ENCODE measurements at places on chromosomes 5 and 9.

DNA sequence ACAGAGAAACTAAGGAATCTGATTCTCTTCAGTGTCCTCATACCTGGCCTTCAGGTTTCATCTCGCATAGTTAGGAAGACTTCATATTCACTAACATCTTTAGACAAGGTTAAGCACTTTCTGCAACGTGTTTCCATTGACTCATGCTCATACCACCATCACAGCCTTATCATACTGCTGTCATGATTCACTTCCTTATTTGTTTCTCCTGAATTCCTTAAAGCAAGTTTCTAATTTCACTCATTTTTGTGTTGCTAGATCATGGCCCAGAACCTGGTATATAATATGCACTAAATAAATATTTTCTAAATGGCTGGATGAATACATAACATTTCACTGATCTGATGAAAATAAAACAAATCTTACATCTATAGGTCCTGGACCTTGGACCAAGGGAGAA lies 472.9 kb downstream of the PRELID2 start:
- DNase-seq, result peak; percentile 95

GRCh38 chr9:78860801-78861475 lies 564.0 kb downstream of the PSAT1 start:
- peak; percentile 85 for DNase-seq

GRCh38 chr5:10828241-10828640 lies 67.2 kb upstream of the DAP start:
- DNase-seq, result peak; percentile 52

DNA sequence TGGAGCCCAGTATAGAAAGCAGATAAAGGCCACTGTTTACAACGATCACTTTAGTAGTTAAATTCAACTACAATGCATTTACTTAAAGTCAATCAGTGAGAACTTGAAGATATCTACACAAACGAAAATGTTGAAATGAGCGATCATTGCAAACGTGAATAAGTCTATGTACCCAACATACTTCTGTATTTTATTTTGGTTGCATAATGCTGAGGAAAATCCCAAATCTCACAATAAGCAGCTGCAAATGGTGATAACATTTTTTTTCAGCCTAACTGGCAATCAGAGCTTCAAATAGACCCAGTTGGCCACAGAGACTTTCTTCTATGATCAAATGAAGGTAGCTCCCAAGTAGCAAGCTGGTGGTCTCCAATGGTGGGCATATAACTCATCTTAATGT lies 32.1 kb downstream of the PDGFRB start:
- DNase-seq, result no peak

DNA sequence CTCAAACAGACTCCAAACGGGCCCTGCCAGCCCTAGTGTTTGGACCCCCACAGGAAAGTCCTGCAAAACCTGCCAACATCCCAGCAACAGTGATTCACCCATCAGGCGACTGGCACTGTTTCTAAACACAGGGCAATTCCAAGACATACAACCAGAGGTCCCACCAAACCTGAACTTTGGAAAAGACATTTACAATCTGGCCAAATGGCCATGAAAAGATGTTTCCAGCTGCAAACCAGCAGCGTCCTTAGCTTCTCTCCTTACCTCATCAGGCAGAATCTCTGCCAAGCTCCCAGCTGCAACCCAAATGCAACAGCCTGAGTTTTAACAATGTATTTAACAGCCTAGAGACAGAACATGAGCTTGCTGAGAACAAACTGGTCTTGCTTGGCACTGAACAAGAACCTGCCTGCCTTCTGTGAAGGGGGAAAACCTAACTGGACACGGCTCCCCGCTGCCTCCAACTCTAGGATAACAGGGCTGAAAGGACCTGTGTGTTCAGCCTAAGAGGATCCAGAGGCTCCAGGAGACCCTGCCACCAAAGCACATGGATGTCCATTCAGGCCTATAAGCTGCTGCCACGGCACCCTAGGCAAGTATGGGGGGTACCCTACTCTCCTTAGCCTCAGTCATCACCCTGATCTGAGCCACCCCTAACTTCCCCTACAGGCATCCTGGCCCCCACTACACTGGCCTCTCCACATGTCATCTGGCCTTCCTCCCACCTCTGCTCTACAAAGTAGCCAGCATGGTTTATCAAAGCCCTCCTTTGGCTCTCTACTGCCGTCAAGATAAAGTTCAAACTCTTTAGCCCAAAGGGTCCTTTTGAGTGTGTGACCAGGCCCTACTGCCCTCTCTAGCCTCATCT lies 5.6 kb downstream of the P4HA2 start:
- DNase-seq, result peak; percentile 97

DNA sequence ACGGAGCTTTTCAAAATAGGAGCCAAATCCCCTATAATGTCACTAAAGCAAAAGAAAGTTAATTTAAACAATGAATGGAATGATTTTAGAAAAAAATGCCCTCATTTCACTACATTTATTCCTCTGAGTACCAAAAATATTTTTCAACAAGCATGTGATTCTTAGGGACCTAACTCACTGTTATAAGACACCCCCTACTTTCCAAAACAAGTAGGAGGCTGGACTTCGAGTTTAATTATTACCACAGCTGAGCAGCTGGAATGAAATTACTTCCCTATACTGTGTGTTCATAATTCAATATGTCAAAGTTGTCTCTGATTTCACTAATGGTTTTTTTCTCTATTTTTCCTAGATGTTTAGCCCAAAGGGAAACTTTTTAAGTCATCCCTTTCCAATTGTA lies 61.6 kb downstream of the SAXO1 start:
- no peak for DNase-seq

DNA sequence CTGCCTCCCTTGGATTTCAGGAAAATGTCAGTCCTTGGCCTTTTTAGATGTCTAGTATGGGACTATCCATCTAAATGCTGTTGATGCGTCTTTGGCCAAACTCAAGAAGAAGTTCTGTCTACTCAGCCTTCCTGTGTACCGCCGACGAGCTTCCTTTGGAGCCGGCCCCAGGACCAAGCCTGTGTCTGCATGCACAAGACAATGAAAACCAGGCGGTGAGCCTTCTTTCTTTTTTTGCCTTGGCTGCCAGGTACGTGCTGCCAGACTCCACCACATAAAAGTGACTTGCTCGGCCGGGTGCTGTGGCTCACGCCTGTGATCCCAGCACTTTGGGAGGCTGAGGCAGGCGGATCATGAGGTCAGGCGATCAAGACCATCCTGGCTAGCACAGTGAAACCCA lies 6.0 kb upstream of the NEURL1B start:
- no peak for DNase-seq

DNA sequence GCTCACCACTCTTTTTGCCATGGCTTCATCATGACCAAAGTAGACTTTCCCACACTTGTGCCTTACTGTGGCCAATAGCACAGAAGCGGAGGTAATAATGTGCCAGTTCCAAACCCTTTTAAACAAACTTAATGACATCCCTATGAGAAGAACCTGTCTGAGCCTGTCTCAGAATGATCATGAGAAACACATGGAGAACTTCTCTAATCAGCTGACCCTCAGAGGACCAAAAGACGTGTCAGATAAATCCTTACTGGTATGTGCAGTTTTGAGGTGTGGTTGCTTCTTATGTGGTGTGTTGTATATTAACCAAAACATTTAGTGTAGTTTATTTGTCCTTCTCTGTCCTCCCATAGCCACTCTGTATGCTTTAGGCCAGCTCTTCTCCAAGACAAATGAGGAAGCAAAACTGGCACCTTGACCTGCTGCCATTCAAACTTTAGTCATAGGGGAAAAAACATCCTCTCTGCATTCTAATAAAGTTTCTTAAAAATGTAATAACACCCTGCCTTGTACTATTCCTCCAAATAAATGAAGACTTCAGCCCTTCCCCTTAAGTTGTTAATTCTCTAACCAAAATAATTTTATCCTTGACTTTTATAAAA lies 168.9 kb downstream of the MUSK start:
- no peak for DNase-seq

- no peak for DNase-seq
Observed at GRCh38 chr9:95666785-95667155, 150.0 kb upstream of the PTCH1 start.

GRCh38 chr9:128633057-128633456 lies 23.6 kb downstream of the DYNC2I2 start:
- no peak for DNase-seq

DNA sequence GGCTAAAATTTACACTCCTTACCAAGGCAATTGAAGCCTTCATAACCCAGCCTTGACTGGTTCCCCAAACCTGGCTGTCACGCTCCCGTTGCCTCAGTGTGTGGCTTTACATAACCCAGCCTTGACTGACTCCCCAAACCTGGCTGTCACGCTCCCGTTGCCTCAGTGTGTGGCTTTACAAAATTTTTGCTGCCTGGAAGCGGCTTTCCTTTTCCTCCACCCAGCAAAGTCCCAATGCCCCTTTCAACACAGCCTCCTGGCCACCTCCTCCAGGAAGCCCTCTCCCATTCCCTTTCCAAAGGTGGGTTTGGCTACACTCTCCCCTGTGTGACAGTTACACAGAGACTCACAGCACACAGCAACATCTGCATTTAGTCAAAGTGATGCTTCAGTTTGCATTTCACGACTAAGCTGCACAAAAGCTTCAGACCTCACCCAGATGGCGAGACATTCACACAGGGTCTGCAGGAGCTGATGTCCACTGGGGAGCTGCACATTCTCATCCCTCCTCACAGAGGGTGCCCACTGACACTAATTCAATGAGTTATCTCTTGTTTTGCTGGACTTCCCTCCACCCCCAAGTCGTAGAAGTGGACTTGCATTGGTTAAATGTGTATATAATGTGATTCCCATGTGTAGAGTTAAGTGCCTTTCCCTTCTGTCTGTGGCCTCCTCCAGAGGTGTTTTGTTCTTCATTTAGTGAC lies 156.6 kb upstream of the PHYKPL start:
- DNase-seq, result no peak

- no peak for DNase-seq
Observed at GRCh38 chr5:180783340-180784052, 19.1 kb downstream of the MGAT1 start.

- DNase-seq, result peak; percentile 67
Observed at GRCh38 chr5:175325681-175326080, 118.3 kb downstream of the DRD1 start.

DNA sequence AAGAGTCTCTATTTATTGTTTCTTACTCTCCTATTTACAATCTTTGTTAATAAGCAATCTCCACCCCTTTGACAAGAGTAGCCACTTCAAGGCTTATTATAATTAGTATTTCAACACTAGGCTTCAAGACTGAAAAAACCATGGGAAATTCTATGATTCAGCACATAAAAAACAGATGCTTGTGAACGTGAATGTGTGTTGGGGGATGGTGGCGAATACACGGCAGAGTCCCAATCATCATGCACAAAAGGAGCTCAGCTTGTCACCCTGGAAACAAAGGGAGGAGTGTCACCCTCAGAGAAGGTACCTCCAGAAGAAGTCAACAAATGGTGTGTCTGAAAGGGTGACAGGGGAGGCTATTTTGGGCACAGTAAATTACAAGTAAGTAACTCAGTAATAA lies 157.2 kb upstream of the RETREG1 start:
- DNase-seq, result peak; percentile 21

- peak; percentile 57 for DNase-seq
Observed at GRCh38 chr5:74772359-74772758, 5.3 kb downstream of the NSA2 start.

DNA sequence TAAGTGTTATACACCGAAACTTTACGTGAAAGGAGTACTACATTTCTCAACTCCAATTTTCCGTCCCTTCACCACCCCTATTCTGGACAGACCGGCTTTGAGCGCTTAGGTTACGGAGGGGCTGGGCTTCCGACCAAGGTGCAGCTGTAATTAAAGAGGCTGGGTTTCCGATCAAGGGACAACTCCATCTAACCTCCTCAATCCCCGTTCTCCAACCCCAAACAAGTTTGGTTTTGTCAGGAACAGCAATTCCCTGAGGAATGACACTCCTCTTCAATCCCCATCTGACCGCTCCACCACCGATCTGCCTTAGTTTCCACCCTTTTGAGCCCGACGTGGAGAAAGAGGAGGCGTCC lies 577 bp downstream of the TUT7 start:
- no peak for DNase-seq

DNA sequence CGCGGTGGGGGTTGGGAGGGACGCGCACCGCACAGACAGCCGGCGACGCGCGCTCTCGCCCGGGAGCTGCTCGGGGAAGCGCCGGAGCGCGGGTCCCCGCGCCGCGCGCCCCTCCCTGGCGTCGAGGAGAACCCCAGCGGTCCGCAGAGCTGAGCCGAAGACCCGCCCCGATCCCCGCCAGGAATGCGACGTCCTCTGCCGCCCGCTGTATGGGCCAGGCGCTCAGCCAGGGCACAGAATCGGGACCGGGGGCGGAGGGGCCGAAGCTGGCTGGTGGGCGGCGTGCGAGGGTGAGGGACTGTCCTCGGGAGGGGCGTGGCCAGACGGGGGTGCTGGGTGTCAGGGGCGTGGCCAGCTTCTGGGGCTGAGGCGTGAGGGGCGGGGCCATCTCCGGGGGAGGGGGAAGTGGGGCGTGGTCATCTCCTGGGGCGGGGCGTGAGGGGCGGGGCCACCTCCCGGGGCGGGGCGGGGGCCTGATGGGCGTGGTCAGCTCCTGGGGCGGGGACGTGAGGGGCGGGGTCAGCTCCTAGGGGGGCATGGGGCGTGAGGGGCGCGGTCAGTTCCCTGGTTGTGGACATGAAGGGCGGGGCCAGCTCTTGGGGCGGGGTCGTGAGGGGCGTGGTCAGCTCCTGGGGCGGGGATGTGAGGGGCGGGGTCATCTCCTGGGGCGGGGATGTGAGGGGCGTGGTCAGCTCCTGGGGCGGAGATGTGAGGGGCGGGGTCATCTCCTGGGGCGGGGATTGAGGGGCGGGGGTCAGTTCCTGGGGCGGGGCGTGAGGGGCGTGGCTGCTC lies 965 bp downstream of the PTGDS start:
- DNase-seq, result peak; percentile 62

DNA sequence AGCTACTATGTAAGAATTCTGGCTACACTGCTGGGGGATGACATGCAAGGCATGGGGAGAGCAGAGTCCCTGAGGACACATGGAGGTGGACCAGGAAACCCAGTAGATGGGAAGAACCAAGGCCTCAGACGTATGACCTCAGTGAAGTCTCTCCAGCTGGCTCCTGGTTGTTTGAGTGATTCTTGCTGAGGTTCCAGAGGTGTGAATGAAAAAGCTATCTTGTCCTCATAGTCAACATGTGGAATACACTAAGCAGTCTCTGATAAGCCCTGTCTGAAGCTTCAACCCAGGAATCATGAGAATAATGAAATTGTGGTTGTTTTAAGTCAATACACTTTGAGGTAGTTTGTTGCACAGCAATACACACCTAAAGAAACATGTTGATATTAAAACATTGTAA lies 78.0 kb downstream of the GABRA6 start:
- no peak for DNase-seq

GRCh38 chr9:136855461-136856078 lies 3.4 kb downstream of the MAMDC4 start:
- DNase-seq, result no peak

DNA sequence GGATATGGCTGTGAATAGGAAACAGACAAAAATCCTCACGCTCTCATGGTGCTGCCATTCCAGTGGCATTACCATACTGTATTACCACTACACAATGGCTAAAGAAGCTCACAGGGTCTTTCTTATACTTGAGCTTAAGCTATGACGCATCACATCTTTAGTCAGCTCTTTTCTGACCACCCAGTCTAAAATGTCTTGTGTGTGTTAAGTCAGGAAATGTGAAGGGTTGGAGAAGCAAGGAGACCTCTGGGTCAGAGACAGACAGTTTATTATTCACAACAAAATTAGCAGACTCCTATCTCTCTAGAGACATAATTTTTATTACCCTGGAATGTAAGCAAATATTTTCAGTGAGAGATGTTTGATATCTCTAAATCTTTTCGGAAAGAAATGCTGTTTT lies 1583.2 kb upstream of the WWC1 start:
- DNase-seq, result no peak
